Activated B cell treated with CpG ODN at 0.5 μM for 24 hours (primary cell): ENCODE measurements at places on chromosomes 5 and 9. TPM values are rescaled to one million over a fixed set of nuclear protein-coding genes. Genes with fewer than 3 reads are reported as not detected.

DNA sequence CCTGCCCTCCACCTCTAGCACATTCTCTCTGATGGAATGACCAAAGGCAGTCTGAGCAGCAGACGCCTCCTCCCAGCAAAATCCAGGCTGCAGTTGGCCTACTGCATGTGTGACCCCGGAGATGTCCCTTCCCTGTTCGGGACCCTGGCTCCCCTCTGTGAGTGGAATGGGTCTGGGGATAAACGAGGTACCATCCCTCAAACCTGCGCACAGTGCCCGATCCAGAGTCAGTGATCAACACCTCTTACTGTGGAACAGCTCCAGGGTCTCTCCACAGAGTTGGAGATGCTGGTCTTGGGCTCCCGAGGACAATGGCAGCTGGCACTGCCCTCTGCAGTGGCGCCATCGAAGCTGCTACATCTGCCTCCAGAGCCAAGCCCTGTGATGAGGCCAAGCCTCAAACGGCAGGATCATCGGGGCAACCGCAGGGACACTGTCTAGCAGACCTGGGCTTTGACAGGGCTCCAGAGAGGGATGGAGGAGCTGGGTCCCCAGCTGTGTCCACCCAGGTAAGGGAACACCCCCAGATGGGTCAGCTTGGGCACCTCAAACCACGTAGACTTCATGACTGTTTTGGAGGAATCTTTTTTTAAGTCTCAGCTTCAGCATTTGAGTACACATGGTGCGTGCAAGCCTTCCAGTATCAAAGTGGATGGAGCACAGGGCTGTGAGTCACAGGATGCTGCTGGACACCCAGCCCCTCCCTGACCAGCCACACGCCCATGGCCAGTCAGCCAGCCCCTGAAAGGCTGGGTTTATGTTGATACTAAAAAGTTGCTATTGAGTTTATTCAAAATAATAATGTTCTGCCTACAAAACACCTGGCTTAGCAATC, 13.0 kb downstream of the MED10 start:
- no peak for DNase-seq
- H3K27ac ChIP-seq: no peak overlapping the region
- H3K36me3 ChIP-seq: peaks cover 54% of the 10 kb centered on the region
- H3K27me3 ChIP-seq: no peaks in the 10 kb centered on the region
- H3K4me1 ChIP-seq: peaks cover 18% of the 10 kb centered on the region

The IFNA2 gene
- total RNA-seq: not detected in 2 replicates

- no peak overlapping the region for H3K4me3 ChIP-seq
- no peak overlapping the region for H3K27ac ChIP-seq
- peaks cover 24% of the 10 kb centered on the region for H3K27me3 ChIP-seq
- H3K4me1 ChIP-seq: peaks cover 19% of the 10 kb centered on the region
- no peaks in the 10 kb centered on the region for H3K36me3 ChIP-seq
- DNase-seq: no peak
Measured at GRCh38 chr9:137299203-137299565, 2.9 kb downstream of the NRARP start.

- no peaks in the 10 kb centered on the region for H3K4me1 ChIP-seq
- H3K4me3 ChIP-seq: no peak overlapping the region
- DNase-seq: no peak
- no peaks in the 10 kb centered on the region for H3K36me3 ChIP-seq
- H3K27me3 ChIP-seq: no peaks in the 10 kb centered on the region
- H3K27ac ChIP-seq: no peak overlapping the region
Measured at GRCh38 chr5:125722550-125722949, 700.7 kb upstream of the GRAMD2B start.

GRCh38 chr5:74953937-74954720, 87.9 kb upstream of the FAM169A start:
- H3K4me1 ChIP-seq: no peaks in the 10 kb centered on the region
- no peaks in the 10 kb centered on the region for H3K36me3 ChIP-seq
- H3K27ac ChIP-seq: no peak overlapping the region
- no peak overlapping the region for H3K4me3 ChIP-seq
- no peak for DNase-seq
- peaks cover 7% of the 10 kb centered on the region for H3K27me3 ChIP-seq

- H3K27me3 ChIP-seq: peaks cover 14% of the 10 kb centered on the region
- H3K4me3 ChIP-seq: peak within 1 kb of the TSS; percentile 75
- peaks cover 8% of the 10 kb centered on the region for H3K4me1 ChIP-seq
Measured at GRCh38 chr9:128420651-128421481, at the start of gene CERCAM. Gene CERCAM, plus strand, starts transcription at chr9:128420857. Its CDS starts 21 bp downstream, at chr9:128420878.

The GLE1 gene
- total RNA-seq: 28.8 and 31.8 TPM in 2 replicates

DNA sequence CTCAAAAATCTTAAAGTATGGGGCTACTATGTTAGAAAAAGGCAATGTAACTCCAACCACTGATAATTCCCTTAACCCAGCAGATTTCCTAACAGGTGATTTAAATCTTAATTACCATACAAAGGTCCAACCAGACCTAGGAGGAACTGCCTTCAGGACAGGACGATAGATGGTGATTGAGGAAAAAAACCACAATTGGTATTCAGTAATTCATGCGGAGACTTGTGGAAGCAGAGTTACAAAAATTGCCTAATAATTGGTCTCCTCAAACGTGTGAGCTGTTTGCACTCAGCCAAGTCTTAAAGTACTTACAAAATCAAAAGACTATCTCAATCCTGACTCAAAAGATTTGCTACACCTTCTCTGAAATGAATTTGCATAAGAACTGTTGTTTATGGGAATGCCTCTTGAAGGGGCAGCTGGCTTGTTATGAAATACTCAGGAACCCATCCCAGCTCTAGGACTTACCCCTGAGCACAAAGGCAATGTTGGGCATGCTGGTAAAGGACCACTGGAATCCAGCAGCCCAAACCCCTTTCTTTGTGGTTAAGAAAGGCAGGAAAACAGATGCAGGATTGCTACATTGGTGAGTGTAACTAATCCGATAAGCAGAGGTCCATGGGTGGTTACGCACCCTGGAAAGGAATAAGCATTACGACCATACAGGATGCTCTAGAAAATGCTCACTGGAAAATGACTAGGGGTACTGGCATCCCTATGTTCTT, 26.7 kb upstream of the EPB41L4A start:
- no peak for DNase-seq
- peaks cover 2% of the 10 kb centered on the region for H3K4me1 ChIP-seq
- no peak overlapping the region for H3K4me3 ChIP-seq
- H3K27me3 ChIP-seq: no peaks in the 10 kb centered on the region
- H3K36me3 ChIP-seq: no peaks in the 10 kb centered on the region
- no peak overlapping the region for H3K27ac ChIP-seq

The ACOT12 gene
- total RNA-seq: not detected in 2 replicates

The TPPP gene
- total RNA-seq: 0.04 TPM in 1 of 2 replicates, not detected in the other

The CTNND2 gene
- total RNA-seq: not detected in 2 replicates

GRCh38 chr9:123871781-123872180, 58.1 kb downstream of the DENND1A start:
- no peak overlapping the region for H3K27ac ChIP-seq
- no peak for DNase-seq
- no peak overlapping the region for H3K4me3 ChIP-seq

DNA sequence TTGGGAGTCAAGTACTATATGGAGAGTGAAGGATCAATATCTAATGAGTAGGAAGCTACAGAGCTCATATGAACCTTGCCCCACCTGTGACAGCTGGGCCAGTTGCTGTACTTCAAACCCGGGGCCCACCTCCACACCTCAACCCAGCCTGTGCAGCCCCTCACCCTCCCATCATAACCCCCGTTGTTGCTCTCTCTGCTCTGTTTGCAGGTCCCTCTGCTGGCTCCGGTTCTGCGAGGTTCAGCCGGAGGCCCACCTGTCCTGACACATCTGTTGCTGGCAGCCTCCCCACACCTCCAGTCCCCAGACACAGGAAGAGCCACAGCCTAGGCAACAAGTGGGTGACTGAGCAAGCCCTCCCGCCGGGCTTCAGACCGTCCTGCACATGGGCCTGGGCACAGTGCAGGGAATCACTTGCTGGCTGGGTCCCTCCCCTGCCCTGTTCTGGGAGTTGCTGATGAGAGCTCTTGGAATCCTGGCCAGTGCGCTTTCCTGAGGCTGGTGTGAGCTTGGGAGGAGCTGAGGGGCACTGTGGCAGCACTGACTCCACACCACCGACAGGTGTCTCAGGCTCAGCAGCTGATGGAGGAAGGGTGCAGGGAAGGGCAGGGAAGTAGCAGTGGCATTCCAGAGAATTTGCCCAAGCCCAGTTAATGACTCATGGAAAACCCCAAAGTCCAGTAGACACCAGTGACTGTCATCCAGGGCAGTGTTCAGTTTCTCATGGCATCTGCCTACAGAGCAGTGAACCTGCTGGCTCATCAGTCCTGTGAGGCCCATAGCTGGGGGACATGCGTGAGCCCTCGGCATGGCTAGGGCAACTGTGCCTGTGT, 69.5 kb upstream of the GARNL3 start:
- no peak for DNase-seq
- no peaks in the 10 kb centered on the region for H3K4me1 ChIP-seq
- H3K27me3 ChIP-seq: no peaks in the 10 kb centered on the region
- no peak overlapping the region for H3K4me3 ChIP-seq
- H3K36me3 ChIP-seq: peaks cover 12% of the 10 kb centered on the region
- H3K27ac ChIP-seq: no peak overlapping the region

- DNase-seq: no peak
- no peaks in the 10 kb centered on the region for H3K36me3 ChIP-seq
- peaks cover 14% of the 10 kb centered on the region for H3K4me1 ChIP-seq
- peaks cover 4% of the 10 kb centered on the region for H3K27me3 ChIP-seq
- H3K4me3 ChIP-seq: no peak overlapping the region
- no peak overlapping the region for H3K27ac ChIP-seq
Measured at GRCh38 chr9:129613520-129614175, 7.3 kb downstream of the C9orf50 start.

The ADAMTSL2 gene
- total RNA-seq: not detected in 2 replicates

The CD180 gene
- total RNA-seq: 32.6 and 35.7 TPM in 2 replicates

GRCh38 chr9:109013679-109014607, 644 bp upstream of the CTNNAL1 start:
- peak overlapping the region; percentile 88 for H3K4me3 ChIP-seq
- H3K27me3 ChIP-seq: peaks cover 9% of the 10 kb centered on the region
- H3K4me1 ChIP-seq: peaks cover 39% of the 10 kb centered on the region
- DNase-seq: no peak

GRCh38 chr9:2418619-2419018, 203.0 kb upstream of the VLDLR start:
- no peaks in the 10 kb centered on the region for H3K36me3 ChIP-seq
- DNase-seq: no peak
- H3K4me3 ChIP-seq: no peak overlapping the region
- no peak overlapping the region for H3K27ac ChIP-seq

DNA sequence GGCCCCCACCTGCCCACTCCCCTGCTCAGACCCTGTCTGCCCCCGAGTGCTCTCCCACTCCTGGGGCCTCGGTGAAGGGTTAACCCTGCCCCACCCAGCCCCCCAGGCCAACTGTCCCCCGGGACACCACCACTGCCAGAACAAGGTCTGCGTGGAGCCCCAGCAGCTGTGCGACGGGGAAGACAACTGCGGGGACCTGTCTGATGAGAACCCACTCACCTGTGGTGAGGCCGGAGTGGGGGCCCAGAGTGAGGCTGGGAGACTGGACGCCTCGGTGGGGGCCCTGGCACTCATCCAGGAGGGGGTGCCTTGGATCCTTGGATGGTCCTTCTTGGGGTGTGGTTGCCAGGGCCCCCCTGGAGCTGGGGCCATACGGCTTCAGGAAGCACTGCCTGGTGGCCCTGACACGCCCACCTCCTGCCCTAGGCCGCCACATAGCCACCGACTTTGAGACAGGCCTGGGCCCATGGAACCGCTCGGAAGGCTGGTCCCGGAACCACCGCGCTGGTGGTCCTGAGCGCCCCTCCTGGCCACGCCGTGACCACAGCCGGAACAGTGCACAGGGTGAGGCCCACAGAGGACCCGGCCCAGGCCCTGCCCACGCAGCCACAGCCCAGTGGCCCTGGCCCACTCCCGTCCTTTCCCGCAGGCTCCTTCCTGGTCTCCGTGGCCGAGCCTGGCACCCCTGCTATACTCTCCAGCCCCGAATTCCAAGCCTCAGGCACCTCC, 2.1 kb downstream of the MAMDC4 start:
- no peaks in the 10 kb centered on the region for H3K36me3 ChIP-seq
- H3K4me3 ChIP-seq: no peak overlapping the region
- no peak overlapping the region for H3K27ac ChIP-seq

The TRIM14 gene
- 11.7 and 12.8 TPM in 2 replicates for total RNA-seq

The KCNMB1 gene
- total RNA-seq: not detected in 2 replicates

DNA sequence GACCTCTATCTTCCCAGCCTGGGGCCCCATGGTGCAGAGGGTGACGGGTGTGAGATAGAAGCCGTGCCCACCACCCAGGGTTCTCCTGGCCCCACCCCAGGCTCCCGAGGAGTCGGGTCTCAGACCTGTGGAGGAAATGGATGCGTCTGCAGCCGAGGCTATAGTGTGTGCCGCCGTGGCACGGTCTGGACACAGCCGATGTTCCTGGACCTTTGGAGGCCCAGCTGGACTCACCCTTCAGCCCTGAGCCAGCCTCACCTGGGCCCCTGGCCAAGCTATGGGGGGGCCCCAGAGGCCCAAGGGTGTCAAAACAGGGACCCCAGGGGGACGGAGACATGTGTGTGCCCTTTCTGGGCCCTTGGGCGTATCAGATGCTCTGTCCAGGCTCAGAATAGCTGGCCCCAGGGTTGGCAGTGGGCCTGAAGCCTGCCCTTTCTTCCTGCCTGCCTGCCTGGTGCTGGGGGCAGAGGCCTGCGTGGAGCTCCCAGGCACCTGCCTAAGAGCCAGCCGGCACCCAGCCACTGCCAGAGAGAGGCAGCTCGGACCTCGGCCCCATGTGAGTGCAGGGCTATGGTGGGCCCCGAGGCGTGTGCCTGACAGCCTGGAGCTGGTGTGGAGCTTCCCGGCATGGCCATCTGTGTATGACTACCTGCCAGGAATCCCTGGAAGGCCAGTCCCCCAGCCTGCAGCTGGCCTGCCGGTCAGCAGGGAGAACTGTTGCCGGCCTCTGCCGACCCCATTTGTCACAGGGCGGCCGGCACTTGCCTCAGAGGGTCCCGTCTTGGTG, 41.8 kb downstream of the KCNT1 start:
- no peak for DNase-seq
- H3K27ac ChIP-seq: no peak overlapping the region
- H3K4me1 ChIP-seq: no peaks in the 10 kb centered on the region
- H3K27me3 ChIP-seq: peaks cover 4% of the 10 kb centered on the region
- H3K36me3 ChIP-seq: no peaks in the 10 kb centered on the region

The MELK gene
- 0.76 and 1.2 TPM in 2 replicates for total RNA-seq

The PCDHGA7 gene
- total RNA-seq: 1.3 and 1.6 TPM in 2 replicates

DNA sequence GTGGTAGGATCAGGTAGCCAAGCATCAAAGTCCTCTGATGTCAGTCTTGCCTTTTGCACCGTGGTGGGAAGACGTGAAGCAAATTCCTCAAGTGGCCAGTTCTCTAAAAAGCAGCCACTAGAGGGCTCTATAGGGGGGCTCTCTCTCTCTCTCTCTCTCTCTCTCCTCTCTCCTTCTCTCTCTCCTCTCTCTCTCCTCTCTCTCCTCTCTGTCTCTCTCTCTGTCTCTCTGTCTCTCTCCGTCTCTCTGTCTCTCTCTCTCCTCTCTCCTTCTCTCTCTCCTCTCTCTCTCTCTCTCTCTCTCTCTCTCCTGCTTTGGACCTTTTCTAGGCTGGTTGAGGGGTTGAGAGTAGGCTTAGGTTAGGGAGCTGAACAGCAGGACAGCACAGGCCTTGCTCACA, 13.9 kb upstream of the OSMR start:
- H3K27ac ChIP-seq: no peak overlapping the region
- H3K27me3 ChIP-seq: peaks cover 8% of the 10 kb centered on the region
- H3K4me1 ChIP-seq: no peaks in the 10 kb centered on the region
- DNase-seq: no peak
- H3K36me3 ChIP-seq: no peaks in the 10 kb centered on the region

The PRDM9 gene
- not detected in 2 replicates for total RNA-seq

The CCDC192 gene
- total RNA-seq: not detected in 2 replicates
